Tibial nerve (tissue), 4 donors: ENCODE measurements at places on chromosomes 5 and 9.

DNA sequence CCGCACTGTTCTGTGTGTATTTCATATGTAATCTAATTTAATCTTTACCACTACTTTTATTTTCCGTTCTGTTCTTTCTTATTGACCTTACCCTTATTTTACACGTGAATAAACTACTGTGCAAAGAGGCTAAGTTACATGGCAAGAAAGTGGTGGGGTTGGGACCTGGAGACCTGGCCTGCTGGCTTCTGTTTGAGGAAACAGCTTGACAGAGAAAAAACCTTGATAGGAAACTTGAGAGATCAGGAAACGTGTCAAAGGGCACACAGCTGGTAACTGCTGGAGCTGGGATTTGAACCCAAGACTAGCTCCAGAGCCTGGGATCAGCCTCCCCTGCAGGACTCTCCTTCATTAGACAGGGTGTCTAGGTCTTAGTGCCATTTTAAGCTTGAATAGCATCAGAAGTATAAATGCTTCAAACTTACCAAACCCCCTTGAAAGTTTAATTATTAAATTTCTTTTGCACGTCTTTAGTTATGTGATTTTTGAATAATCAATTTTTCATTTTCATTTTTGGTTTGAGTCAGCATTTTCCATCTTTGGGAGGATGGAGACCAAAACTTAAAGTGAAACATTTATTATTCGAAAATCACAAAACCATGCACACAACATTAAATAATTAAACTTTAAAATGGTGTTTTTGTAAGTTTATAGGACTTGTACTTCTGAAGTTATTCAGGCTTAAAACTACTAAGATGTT lies 129.5 kb downstream of the RGS3 start:
- peak overlapping the region; percentile 69 for H3K27ac ChIP-seq
- no peak for DNase-seq
- no peak overlapping the region for H3K4me3 ChIP-seq
- no peaks in the 10 kb centered on the region for H3K4me1 ChIP-seq

GRCh38 chr5:115418788-115419187 lies 122.3 kb upstream of the CCDC112 start:
- no peak overlapping the region for H3K4me3 ChIP-seq
- H3K4me1 ChIP-seq: peaks cover 54% of the 10 kb centered on the region
- H3K27ac ChIP-seq: no peak overlapping the region
- no peaks in the 10 kb centered on the region for H3K36me3 ChIP-seq

DNA sequence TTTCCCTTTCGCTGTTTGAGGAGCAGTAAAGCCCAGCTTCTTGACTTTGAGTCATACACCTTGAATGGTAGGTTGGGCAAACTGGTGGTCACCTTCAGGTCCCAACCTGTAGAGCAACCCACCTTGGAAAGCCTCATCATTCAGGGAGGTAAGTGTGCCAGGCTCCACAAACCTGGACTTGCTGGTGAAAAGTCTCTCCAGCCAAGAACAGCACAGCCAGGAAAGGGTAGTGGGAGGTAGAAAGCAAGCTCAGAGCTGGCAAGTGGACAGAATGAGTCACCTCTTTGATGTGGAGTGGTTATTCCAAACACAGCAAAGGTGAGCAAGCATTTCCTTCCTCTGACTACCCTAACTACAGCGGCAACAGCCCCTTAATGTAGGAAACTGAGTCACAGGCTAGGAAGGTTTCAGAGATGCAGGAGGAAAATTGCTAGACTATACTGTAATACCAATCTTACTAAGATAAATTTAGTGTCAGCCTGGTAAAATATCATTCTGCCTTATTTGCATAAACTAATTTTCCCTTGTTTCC lies 117.5 kb upstream of the MTAP start:
- DNase-seq: no peak
- H3K4me1 ChIP-seq: no peaks in the 10 kb centered on the region
- H3K36me3 ChIP-seq: no peaks in the 10 kb centered on the region
- H3K4me3 ChIP-seq: no peak overlapping the region
- H3K27ac ChIP-seq: no peak overlapping the region
- H3K27me3 ChIP-seq: no peaks in the 10 kb centered on the region

DNA sequence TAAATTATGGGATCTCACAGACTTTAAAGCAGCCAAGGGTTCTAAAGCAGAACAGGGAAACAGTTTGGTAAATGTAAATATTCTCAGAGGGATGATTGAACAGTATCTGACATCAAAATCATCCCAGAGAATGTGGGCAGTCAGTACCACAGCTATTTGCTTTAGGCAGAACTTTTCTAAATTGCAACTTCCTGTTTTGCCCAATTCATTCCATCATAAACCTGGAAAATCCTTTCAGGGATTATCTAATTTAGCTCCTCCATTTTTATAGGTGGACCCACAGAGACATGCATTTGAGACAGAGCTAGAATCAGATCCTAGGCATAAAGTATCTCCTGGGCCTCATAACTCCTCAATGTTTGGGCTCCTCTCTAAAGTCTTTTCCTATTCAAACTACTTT lies 12.4 kb downstream of the NR6A1 start:
- H3K27me3 ChIP-seq: no peaks in the 10 kb centered on the region
- no peak overlapping the region for H3K27ac ChIP-seq
- no peak overlapping the region for H3K4me3 ChIP-seq
- H3K4me1 ChIP-seq: no peaks in the 10 kb centered on the region

- no peaks in the 10 kb centered on the region for H3K27me3 ChIP-seq
- peaks cover 6% of the 10 kb centered on the region for H3K4me1 ChIP-seq
- no peak overlapping the region for H3K27ac ChIP-seq
These were observed 169.7 kb downstream of the MPDZ start for GRCh38 chr9:13109781-13110180.

DNA sequence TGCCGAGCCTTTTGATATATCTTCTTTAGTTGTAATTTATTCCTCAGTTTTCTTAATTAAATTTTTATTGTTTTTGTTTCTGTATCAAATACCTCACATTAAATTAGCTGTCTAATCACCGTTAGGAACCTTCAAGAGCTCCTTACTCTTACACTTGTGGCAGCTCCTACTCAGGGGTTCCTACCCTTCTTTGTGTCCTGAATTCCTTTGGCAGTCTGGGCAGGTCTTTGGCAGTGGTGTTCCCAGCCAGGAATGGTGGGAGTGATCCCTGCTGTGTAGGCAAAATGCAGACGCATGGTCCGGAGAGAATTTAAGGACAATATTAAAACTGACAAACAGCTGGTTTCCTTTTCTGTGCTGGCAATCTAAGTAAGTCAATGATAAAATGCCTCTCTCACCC lies 41.8 kb downstream of the MAST4 start:
- no peak for DNase-seq
- no peaks in the 10 kb centered on the region for H3K4me1 ChIP-seq
- H3K27me3 ChIP-seq: no peaks in the 10 kb centered on the region
- no peaks in the 10 kb centered on the region for H3K36me3 ChIP-seq
- no peak overlapping the region for H3K27ac ChIP-seq
- H3K4me3 ChIP-seq: no peak overlapping the region

DNA sequence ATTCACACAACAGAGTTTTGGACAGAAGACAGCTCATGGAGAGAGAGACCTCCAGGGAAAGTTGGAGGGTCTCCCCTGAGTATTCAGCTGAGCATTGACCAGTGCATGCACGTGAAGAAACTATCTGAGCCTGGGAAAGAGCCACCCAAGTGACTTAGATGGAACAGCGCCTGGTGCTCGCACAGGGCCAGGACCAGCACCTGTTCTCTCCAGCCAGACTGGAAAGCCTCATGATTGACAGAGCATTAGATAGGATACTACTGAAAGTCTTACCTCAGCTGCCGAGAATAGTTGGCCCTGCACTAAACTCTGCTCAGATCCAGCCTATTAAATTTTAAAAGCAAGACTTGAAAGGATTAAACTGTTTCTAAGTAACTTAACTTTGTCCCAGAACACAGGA lies 28.3 kb upstream of the NEURL1B start:
- DNase-seq: no peak
- no peaks in the 10 kb centered on the region for H3K27me3 ChIP-seq
- peaks cover 10% of the 10 kb centered on the region for H3K4me1 ChIP-seq
- H3K27ac ChIP-seq: no peak overlapping the region
- H3K36me3 ChIP-seq: no peaks in the 10 kb centered on the region

- no peak for DNase-seq
- no peak overlapping the region for H3K27ac ChIP-seq
- H3K36me3 ChIP-seq: no peaks in the 10 kb centered on the region
These were observed 318.8 kb downstream of the DNAH5 start for GRCh38 chr5:13625616-13626198.

DNA sequence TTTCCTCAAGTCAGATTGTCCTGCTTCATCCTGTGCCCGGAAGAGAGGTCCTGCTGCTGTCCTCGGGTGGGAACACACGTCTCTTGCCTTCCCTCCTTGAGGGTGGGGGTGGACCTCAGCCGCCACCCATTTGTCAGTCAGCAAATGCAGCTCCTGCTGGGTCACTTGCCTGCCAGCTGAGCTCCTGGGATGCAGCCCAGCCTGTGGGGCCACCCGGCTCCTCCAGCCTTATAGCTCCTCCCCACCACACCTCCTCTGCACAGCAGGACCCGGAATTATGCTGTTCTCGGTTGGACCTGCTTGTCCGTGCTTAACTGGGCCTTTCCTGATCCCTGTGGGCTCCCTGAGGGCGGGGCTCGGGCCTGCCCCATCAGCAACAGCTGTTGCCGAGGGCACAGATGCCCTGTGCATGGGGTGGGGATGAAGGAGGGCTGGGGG lies 52.7 kb downstream of the RXRA start:
- H3K27ac ChIP-seq: peak overlapping the region; percentile 96
- DNase-seq: no peak
- H3K36me3 ChIP-seq: no peaks in the 10 kb centered on the region
- H3K4me1 ChIP-seq: no peaks in the 10 kb centered on the region

DNA sequence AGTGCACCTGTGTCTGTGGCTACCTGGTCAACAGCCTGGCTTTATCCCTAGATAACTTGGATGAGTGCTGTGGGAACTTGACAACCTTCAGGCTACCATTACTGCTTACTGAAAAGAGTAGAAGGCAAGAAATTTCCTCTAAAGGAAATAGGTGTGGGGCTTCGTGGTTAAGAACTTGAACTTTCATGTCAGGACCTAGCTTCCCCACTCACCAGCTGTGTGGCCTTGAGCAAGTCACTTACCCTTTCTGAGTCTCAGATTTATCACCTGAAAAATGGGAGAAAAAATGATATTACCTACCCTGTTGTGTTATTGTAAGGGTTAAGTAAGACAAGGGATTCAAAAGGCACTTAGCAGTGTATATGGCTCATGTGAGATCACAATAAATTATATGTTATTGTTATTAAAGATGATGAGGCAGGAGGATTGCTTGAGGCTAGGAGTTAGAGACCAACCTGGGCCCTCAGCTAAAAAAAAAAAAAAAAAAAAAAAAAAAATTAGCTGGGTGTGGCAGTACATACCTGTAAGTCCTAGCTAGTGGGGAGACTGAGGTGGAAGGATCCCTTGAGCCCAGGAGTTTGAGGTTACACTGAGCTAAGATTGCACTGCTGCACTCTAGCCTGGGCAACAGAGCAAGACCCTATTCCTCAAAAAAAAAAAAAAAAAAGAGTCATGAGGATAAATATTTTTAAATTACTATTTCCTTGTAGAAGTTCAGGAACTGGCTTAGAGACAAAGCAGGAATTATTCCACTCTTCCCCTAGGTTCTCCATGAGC lies 97.0 kb upstream of the SPRY4 start:
- no peak for DNase-seq
- no peaks in the 10 kb centered on the region for H3K27me3 ChIP-seq
- no peak overlapping the region for H3K4me3 ChIP-seq
- H3K36me3 ChIP-seq: no peaks in the 10 kb centered on the region
- H3K4me1 ChIP-seq: no peaks in the 10 kb centered on the region

GRCh38 chr5:169974121-169974770 lies 6.0 kb downstream of the INSYN2B start:
- H3K4me3 ChIP-seq: no peak overlapping the region
- H3K4me1 ChIP-seq: no peaks in the 10 kb centered on the region
- H3K27ac ChIP-seq: no peak overlapping the region
- no peaks in the 10 kb centered on the region for H3K36me3 ChIP-seq
- H3K27me3 ChIP-seq: no peaks in the 10 kb centered on the region

DNA sequence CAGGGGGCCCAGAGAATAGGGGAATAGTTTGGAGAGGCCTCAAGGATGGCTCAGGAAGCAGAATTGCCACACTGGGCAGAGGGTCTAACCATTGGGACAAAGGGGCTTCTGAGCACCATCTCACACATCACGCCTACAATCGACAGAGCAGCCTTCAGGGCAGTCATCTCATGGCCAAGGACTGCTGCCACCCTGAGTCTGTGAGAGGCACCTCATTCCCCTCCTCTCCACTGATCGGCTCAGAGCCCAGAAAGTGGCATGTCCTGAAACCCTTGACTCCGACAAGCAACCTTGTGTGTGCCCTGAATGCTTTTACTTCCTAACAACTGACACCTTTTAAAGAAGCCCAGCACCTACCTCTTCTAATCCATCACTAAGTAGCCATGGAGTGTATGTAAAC lies 128.9 kb upstream of the PTPN3 start:
- H3K4me1 ChIP-seq: no peaks in the 10 kb centered on the region
- no peaks in the 10 kb centered on the region for H3K36me3 ChIP-seq
- H3K4me3 ChIP-seq: no peak overlapping the region
- H3K27ac ChIP-seq: no peak overlapping the region
- no peak for DNase-seq
- H3K27me3 ChIP-seq: no peaks in the 10 kb centered on the region

- no peaks in the 10 kb centered on the region for H3K36me3 ChIP-seq
- no peaks in the 10 kb centered on the region for H3K27me3 ChIP-seq
These were observed 38.2 kb upstream of the SEMA4D start for GRCh38 chr9:89536145-89536574.

- H3K27ac ChIP-seq: no peak overlapping the region
- H3K27me3 ChIP-seq: no peaks in the 10 kb centered on the region
- no peaks in the 10 kb centered on the region for H3K36me3 ChIP-seq
- DNase-seq: no peak
These were observed 281.0 kb upstream of the IRX2 start for GRCh38 chr5:3032513-3032912.

DNA sequence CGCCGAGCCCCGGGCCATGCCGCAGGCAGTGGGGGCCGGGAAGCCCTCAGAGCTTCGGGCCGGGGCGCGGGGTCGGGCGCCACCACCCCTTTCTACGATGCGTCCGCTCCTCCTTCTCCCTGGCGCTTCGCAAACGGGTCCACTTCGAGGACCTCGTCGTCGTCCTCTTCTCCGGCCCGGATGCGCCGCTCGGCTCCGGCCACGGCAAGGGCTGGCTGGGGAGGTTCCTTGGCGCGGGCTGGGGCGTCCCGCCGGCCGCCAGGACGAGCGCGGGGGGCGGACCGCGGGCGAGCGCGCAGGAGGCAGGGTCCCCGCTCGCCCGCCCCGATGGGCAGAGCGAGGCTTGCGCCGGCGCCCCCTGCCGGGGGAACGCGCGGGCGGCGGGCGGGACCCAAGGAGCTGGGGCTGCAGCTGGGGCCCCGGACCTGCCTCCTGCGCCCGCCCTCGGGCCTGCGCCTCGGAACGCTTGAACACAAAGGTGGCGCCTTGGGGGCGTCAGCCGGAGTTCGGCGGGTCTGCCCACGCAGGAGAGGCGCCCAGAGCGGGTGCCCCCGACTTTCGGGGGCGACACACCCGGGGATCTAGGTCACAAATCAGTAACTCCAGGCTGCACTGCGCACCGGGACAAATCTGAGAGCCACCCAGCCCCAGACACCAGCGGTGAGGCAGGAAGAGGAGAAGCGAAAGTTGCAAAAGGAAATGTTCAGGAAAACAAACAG lies at the start of gene ROR2:
Gene ROR2 (minus strand): TSS at position 283 of the 719 bp plus-strand sequence.
- H3K4me1 ChIP-seq: peaks cover 27% of the 10 kb centered on the region
- H3K36me3 ChIP-seq: no peaks in the 10 kb centered on the region
- peak within 1 kb of the TSS; percentile 53 for H3K27ac ChIP-seq
- DNase-seq: no peak
- H3K4me3 ChIP-seq: peak within 1 kb of the TSS; percentile 47
- H3K27me3 ChIP-seq: peaks cover 55% of the 10 kb centered on the region
